T47D (cell line): ENCODE measurements at places on chromosomes 16 and 17.

- no peak for DNase-seq
Observed at GRCh38 chr16:48155926-48156789, at the start of gene ABCC12. ABCC12 (minus strand) TSS chr16:48155993; CDS start chr16:48146424, 9,569 bp downstream.

DNA sequence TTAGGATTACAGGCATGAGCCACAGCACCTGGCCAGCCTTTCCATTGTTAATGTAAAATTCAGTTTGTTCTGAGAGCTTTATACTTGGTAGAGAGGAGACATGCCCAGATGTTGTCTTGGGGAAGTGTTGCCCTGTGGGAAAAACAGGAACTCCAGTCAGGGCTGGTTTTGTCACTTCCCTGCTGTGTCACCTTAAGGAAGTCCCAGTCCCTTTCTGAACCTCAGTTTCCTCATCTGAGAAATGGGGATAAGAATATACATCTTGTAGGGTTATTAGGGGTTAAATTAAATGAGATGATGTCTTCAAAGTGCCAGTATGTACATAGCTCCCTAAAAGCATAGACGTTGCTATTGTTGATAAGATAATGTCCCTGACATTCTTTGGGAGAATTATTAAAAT, 25.3 kb downstream of the CLEC16A start:
- DNase-seq, result no peak

DNA sequence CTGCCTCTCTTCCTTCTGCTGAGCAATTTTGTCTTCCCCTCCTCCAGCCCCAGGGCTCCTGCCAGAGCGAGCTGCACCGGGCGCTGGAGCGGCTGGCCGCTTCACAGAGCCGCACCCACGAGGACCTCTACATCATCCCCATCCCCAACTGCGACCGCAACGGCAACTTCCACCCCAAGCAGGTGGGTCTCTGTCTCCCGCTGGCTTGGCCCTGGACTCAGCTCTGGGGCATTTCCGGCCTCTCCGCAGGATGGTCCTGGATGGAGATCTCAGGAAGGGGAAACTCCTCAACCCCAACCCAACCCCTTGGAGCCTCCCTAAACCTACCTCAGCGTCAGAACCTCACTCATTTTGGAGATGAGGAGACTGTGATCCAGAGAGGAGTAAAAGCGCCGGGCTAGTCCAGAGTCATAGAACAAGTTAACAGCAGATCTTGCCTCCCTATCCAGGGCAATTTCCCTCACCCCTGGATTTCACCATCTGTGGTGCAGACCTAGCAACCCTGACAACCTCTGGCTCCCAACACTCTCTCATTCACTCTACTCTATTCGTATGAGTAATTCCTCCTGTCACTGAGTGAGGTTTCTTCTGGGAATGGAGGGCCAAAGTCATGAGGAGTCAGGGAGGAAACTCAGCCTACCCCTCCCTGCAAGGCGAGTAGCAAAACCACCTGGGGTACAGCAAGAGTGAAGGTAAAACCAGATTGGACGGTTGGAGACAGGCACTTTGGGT, 10.8 kb downstream of the IGFBP4 start:
- DNase-seq, result no peak

DNA sequence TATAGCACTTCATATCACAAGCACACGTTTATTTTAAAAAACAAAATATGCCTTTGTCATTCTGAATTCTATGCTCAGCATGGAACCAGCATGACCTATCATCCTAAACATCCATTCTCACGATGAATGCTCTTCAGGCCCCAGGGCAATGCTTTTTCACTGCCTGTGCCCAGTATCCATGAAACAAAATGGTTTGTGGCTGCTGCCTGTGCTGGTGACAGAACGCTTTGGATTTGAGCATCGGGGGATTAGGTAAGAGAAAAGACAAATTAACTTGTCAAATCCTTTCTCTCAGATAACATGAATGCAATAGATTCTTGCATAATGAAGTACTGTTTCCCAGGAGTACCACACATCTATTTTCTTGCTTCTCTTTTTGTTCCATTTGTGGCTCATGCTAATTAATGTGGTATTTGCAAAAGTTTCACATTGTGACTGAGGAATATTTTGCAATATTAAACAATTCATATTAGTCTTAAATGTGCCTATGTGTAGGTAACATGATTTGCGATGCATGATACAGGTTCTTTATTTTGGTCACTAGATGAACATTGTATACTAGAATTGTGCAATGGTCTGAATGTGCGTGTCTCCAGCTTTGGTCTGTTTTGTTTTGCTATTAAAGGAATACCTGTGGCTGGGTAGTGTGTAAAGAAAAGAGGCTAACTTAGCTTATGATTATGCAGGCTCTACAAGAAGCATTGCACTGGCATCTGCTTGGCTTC, 25.8 kb upstream of the SRSF1 start:
- no peak for DNase-seq

DNA sequence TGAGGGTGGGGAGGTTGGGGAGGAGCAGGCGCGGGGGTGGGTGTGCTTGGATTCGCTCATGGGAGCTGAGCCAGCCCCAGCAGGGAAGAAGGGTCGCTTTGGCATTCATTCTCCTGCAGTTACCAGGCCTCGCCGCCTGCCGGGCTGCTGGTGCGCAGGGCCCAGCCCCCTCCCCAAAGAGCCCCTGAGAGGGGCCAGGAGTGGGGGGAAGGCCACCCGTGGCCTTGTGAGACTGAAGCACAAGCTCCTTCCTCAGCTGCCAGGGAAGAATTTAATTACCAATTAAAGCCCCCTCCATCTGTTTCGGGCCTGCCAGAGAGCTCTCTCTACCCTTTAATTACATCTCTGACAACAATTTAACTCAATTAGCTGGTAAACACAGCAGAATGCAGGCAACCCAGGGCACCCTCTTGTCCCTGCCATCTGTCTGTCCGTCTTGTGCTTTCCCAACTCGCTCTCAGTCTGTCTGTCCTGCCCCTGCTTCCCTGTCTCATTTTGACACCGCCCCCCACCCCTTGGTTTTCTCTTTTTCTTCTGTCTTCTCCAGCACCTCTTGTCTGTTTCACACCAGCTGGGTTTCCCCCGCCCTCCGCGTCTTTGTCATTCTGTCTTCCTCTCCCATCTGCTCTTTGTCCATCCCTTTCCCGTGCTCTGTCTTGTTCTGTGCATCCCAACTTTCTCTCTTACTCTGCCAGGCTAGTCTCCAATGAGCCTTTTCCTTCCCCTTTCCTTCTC, 32.7 kb downstream of the CDK5RAP3 start:
- DNase-seq, result no peak

- peak; percentile 28 for DNase-seq
Observed at GRCh38 chr16:11972128-11972527, 4.4 kb upstream of the SNX29 start.

DNA sequence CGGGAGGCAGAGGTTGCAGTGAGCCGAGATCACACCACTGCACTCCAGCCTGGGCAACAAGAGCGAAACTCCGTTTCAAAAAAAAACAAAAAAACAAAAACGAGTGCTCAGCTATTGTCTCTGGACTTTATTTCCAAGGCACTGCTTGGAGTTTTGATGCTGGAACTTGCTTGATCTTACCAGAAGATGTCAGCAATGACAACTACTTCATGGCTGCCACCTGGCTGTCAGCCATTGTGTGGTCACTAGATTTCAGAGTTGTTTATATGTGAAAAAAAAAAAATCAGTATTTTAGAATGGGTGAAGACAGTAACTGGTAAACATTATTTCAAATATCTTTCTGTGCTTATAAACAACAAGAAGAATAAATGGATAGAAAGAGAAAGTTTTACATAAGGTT, 26.3 kb upstream of the OR4D1 start:
- peak; percentile 63 for DNase-seq

- no peak for DNase-seq
Observed at GRCh38 chr17:5770441-5771270, 186.3 kb upstream of the NLRP1 start.

- DNase-seq, result no peak
Observed at GRCh38 chr17:4161967-4162305, 18.9 kb downstream of the CYB5D2 start.

GRCh38 chr16:53517851-53518250, 14.8 kb upstream of the AKTIP start:
- no peak for DNase-seq

DNA sequence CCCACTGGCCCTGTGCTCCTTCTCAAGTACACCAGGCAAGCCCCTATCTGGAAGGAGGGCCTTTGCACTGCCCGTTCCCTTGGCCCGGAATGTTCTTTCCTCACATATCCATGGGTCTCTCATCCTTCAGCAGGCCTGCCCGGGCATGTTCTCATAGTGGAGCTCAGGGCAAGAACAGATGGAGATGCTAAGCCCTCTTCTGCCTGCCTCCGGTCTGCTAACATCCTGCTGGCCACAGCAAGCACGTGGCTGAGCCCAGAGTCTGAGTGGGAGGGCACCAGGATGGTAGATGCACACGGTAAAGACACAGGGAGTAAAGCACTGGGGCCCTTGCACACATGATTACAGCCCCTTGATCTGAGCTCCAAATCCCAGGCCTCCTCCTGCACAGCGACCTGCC, 19.8 kb upstream of the ANKRD40CL start:
- DNase-seq, result no peak

- DNase-seq, result no peak
Observed at GRCh38 chr17:1211287-1211686, 31.5 kb upstream of the ABR start.

DNA sequence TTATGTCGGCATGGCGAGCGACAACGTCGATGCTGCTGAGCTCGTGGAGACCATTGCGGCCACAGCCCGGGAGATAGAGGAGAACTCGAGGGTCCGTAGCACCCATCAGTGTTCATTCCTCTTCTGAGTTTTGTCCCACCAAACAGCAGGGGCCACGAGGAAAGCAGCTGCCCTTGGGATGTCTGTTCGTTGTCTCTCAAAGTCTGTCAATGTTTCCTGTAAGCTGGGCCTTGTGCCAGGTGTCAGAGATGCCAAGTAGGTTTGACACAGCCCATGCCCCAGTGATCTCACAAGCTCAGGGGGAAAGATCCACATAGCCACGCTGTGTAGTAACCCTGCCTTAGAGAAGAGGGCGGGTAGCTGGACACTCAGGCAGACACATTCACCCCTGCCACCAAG, 22.6 kb downstream of the NTAN1 start:
- no peak for DNase-seq

- peak; percentile 74 for DNase-seq
Observed at GRCh38 chr17:82494236-82495055, 25.1 kb upstream of the FOXK2 start.

GRCh38 chr16:88334778-88335720, 47.7 kb upstream of the ZNF469 start:
- DNase-seq, result no peak

GRCh38 chr16:52436339-52437276, 110.3 kb downstream of the TOX3 start:
- no peak for DNase-seq

DNA sequence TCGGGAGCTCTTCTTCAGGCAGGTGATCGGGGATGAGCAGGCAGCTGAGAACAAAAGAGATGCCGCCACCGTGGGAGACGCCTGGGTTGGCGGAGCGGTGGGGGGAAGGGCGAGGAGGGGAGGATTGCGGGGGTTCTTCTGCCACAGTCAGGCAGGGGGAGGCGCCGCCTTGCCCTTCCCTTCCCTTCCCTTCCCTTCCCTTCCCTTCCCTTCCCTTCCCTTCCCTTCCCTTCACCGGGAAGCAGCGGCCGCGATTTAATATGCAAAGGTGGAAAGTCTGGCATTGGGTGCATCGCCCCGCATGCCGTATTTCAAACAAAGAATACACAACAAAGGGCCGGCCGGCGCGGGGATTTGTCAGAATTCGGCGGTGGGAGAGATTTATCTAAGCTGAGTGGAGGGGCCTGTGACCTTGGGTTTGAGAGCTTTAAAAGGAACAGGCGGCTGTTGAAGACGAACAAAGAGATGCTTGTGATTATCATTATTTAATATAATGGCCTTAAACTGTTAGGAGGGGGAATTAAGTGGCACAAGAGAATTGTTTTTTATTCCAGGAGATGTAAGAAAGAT, 262.3 kb upstream of the TNRC6C start:
- DNase-seq, result no peak

GRCh38 chr16:53507464-53508179, 4.6 kb upstream of the AKTIP start:
- DNase-seq, result no peak

DNA sequence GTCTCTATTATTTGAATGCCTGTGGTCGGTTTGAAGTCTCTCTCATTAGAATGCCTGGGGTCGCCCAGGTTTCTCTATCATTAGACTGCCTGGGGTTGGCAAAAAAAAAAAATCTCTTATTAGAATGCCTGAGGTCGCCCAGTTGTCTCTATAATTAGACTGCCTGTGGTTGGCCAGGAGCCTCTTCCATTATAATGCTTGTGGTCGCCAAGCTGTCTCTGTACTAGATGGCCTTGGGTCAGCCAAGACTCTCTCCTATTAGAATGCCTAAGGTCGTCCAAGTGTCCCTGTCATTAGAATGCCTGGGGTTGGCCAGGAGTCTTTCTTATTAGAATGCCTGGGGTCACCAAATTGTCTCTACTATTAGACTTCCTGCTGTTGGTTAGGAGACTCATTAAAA, 2228.4 kb downstream of the TP53TG3F start:
- no peak for DNase-seq

DNA sequence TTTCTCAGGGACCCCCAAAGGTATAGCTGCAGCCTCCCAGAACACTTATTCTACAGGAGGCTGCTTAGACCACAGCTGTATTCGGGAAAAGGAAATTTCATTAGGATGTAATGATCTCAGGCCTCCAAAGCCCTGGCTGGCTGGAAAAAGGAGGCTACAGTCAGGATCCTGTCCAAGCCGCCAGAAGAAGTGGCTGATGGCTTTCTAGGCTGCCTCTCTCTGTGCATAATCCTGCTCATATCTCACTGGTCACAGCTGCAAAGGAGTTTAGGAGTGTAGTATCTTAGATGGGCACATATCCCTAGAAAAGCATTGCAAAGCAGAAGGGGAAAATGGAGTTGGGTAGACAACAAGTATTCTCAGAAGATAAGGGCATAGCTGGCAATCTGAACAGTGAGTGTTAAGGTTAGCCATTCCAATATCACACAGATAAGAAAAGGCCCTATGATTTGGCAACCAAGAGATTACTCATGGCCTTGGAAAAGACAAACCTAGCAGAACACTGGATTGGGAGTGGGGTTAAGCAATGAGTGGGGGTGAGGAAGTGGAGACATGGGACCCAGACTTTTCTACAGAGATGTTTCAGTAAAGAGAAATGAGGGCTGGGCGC, 26.0 kb upstream of the PRKCA start:
- no peak for DNase-seq

- no peak for DNase-seq
Observed at GRCh38 chr17:71180801-71181385, 939.9 kb upstream of the SOX9 start.

DNA sequence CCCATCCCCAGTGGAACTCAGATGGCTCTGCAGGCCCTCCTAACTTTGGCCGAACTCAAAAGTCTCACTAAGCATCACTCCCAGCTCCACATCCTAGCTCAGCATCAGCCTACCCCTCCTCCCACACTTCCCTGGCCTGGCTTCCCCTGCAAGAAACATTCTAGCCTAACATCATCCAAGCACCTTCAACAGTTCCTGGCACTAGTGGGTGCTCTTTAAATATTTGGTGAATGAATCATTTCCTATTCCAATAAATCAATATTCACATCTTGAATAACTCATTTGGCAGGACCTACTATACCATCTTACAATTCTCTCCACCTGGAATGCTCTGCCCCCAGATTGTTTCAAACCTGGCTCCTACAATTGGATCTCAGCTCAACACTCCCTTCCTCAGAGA, 11.0 kb upstream of the BBS2 start:
- DNase-seq, result no peak

GRCh38 chr17:50916708-50917417, 50.7 kb upstream of the TOB1 start:
- no peak for DNase-seq
